ENCODE measurements at places on chromosomes 7 and 10. TPM values are rescaled to one million over a fixed set of nuclear protein-coding genes. Genes with fewer than 3 reads are reported as not detected.

Gene SNX10
- 4.5 TPM for total RNA-seq

Gene CFTR
- total RNA-seq = not detected

Gene CDC14C
- total RNA-seq = 0.05 TPM

Gene KAZALD1
- 3.0 TPM for total RNA-seq

Gene EPDR1
- total RNA-seq = 66.1 TPM

Gene C10orf62
- total RNA-seq = not detected

Gene PDZD7
- 0.67 TPM for total RNA-seq

Gene CACNA2D1
- 10.2 TPM for total RNA-seq

Gene GIMAP5
- not detected for total RNA-seq

All from A549 treated with GW870086 at 1 μM for 4 hours (cell line).